ENCODE measurements at places on chromosomes 3 and 15.
A peak's percentile ranks its signal among the peaks of the same experiment; 100 is the strongest.

DNA sequence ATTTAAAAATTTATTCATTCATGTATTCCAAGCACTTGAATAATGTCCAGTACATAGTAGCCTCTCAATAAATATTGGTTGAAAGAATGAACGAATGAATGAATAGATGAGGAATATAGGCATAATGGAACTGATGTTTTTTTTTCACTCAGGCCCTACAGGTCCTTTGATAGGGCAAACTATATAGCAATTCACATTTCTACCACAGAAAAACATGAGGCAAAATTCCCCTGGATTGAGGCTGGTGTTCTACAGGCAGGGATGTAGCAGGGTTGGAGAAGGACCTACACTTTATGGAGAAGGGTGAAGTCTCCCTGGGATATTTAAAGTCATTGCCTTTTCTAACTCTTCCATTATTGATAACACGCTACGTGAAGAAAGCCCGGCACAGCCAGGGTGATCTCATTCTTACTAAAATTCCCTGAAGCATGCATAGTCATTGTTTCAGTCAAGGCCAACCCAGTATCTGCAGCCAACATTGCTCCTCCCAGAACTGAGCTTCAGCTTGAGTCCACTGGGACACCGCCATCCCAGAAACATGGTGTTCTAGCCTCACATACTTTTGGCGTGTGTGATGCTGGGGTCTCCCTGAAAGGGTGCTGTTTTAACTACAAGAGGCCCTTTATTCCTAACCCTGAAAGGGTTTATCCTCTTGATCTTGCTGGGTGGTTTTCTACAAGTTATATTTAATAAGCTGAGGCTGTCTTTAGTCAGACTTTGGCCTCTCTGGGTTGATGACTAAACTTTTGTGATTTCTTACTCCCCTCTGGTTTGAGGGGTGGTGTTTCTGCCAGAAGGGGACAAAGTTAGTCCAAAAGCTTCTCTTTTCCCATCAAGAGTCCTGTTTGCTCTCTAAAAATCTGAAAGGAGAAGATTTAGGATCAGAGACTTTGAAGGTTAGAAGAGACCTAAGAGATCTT, 25.9 kb upstream of the FBN1 start:
- DNase-seq: no peak

DNA sequence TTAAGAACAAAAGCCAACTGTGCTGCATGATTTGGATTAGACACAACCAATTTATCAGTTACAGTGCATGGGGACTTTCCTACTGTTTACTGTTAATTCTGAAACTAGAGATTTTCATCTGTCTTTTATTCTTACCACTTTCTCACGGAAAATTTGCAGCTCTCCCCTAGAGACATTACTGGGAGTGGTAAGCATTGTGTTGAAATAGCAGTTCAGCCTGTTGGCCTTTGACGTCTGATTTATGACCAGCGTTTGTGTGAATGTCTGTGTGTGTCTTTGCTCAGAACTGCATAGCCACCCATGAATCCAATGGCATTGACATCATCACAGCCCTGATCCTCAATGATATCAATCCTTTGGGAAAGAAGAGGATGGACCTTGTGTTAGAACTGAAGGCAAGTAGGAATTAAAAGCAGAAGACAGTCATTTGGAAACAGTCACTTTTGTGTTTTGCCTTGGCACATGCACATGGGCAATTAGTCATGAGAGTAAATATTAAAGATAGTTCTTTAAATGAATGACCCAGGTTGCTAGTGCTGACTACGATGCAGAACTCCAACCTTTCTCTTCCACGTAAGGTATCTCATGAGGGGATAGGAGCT, 202.2 kb upstream of the BHLHE40 start:
- no peak for DNase-seq

DNA sequence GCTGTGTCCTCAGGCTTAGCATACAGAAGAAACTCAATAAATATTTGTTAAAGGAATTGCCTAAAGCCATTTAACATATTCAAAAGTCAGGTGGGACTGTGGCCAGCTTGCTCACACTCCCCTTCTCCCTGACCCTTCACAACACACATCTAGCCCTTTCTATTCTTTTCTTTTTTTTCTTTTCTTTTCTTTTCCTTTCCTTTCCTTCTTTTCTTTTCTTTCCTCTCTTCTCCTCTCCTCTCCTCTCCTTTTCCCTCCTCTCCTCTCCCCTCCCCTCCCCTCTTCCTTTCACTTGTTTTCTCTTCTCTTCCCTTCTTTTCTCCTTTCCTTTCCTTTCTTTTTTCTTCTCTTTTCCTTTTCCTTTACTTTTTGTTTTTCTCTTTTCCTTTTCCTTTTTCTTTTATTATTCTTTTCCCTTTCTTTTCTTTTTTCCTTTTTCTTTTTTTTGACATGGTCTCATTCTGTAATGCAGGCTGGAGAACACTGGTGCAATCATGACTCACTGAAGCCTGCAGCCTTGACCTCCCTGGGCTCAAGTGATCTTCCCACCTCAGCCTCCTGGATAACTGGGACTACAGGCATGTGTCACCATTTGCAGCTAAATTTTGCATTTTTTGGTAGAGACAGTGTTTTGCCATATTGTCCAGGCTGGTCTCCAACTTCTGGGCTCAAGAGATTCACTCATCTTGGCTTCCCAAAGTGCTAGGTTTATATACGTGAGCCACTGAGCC, 377.8 kb downstream of the GRM7 start:
- DNase-seq: no peak

DNA sequence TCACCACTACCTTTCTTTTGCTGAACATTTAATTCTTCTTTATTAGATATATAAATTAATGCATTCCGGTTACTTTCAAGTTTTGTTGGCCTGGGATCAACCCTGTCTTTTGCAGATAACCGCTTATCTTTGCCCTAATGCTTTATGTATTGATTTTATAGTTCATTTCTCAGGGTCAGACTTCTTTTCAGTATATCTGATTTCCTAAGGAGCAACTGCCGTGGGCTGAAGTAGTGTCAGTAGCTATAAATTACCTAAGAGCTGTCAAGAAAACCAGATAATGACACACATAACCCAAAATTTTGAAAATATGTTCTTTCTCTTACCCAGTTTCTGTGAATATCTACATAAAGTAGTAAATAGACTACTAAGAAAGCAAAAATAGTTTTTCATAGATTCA, 38.0 kb downstream of the COL6A5 start:
- DNase-seq: no peak

DNA sequence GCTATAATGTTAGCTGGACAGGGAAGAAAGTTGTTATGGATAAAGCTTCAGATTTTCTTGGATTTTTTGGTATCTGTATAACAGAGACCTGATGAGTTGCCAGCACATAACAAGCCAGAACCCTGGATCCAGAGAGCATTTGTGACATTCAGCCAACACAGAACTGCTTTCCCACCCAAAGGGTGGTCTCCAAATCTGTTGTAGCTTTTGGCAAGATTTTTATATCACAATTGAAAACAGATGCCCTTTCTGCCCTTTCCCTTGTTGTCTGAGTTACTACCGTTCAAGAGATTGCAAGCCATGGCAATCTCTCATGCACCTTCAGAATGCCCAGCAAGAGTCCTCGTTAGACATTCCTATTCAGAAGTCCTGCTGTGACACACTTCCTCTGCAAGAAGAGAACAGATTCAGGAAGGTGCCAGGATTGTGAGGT, 107.6 kb upstream of the FGF7 start:
- DNase-seq: no peak

GRCh38 chr3:46495901-46496456, 1.8 kb upstream of the RTP3 start:
- DNase-seq: no peak

DNA sequence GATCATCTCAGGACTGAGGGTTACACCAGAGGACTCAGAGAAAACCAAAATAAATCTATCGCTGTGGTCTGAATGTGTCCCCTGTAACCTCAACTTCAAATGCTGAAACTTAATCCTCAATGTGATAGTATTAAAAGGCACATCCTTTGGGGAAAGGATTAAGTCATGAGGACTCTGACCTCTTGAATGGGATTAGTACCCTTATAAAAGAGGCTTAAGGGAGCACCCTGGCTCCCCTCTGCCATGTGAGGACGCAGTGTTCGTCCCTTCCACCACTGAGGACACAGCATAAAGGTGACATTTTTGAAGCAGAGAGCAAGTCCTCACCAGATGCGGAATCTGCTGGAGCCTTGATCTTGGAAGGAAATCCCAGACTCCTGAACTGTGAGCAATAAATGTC, 39.5 kb downstream of the SRPRB start:
- DNase-seq: no peak

DNA sequence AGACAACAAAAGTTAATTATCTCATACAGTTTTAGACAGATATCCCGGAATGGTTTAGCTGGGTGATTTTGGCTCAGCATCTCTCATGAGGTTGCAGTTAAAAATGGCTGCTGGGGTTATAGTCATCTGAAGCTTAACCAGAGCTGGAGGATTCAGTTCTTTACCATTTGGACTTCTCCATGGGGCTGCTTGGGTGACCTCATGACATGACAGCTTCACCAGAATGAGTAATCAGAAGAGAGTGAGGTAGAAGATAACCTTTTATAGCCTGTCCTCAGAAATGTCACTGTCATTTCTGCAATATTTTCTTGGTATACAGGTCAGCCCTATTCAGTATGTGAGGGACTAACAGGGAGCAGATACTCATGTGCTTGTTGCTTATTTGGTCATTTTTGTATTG, 30.9 kb downstream of the TFG start:
- DNase-seq: no peak

DNA sequence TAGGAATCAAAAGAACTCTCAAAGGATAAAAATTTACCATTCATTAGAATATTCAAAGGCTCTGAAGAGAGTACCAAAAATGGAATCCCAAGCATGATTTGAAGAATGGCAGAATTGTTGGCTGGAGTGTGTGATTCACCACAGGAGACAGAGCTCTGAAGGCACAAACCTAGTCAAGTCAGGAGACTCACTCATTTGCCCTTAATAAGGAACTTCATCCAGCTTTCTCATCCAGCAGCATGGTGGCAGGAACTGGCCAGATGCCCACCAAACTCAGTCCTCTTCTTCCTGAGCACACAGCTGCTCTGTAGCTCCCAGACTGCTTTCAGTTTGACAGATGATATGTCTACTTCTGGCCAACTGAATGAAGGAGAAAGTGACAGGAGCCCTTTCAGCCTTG, 16.5 kb upstream of the HEG1 start:
- no peak for DNase-seq

DNA sequence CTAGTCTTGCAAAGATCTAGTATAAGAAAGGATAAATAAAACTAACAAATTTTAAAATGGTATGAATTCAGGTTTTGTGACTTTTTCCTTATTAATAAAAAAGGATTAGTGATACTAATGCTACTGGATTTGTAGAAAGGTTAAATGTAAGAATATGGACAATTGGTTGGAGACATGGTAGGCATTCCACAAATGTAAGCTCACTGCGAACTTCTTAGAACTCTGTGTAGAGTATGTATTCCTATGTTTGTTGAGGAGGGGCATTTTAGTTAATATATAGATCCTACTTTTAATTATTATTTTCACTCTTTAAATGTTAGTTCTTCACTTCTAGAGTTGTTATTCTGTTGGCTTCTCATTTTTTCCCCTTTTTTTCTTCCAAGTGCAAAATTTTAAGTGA, 414.3 kb downstream of the RBMS3 start:
- DNase-seq: no peak

DNA sequence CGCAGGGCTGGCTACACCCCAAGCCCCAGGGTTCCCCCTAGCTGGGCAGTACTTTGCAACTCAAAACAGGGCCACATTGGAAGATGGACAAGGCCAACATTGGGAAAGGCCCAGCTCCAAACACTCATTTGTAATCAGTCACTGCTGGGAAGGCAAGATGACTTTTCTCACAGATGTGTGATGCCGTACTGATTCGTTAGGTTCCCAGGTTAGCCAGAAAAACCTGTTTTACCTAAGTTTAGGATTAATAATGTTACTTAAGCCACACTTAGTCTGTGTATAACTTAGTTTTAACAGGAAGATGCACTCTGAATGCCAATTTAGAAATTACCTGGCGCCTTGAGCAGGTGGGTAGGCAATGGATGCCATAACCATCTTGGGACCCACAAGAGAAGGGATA, 71.0 kb downstream of the ITGB5 start:
- DNase-seq: no peak

DNA sequence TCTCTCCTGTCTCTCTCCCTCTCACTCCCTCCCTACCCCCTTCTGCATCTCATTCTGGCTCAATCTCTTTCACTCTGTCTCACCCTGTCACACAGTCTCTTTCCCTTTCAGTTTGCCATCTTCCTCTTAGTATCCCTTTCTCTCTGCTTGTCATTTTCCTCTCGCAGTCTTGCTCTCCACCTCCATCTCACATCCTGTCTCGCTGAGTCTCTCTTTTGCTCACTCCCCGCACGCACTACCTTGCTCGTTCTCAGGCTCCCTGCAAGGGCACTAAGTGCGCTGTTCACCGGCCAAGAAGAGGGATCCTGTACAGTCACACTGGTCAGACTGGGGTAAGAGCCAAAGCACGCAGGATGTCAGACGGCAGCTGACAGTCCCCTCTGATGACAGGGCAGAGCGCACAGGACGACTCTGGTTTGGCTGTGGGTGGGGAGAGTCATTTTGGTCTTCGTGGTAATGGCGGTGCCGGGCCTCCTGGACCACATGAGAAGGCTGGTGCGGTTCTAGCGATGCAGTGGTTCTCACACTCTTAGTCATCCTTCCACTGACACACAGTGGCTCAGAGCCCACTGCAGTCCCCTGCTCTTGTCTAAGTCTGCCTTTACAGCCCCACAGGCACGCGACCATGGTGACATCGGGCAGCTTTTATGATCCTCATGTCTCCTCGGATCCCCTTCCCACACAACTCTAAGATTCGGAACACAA, 356.8 kb downstream of the FOXP1 start:
- peak; percentile 34 for DNase-seq

DNA sequence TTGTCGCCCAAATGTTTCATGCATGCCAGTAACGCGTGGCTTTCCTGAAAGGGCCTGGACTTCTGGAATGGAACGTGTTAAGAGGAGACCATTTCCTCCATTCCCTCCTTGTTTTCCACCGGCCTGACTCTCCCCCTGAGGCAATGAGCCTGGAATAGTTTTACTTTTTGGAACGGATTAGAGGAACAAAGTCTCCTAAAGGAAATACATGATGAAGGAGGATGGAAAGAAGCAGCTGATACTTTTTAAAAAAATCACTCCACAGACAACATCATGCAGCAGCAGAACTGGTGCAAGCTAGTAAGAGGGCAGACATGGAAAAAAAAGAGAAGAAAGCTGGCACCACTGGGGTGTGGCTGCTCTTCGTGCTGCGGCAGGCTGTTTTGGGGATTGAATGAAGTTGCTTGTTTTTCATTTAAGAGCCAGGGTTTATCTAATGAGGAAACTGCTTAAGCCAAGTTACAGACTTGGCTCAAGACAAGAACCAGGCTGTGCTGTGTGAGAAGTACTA, 3.6 kb upstream of the KBTBD12 start:
- no peak for DNase-seq

- DNase-seq: no peak
These were observed 54.3 kb upstream of the SEC61A1 start for GRCh38 chr3:127997961-127998360.

DNA sequence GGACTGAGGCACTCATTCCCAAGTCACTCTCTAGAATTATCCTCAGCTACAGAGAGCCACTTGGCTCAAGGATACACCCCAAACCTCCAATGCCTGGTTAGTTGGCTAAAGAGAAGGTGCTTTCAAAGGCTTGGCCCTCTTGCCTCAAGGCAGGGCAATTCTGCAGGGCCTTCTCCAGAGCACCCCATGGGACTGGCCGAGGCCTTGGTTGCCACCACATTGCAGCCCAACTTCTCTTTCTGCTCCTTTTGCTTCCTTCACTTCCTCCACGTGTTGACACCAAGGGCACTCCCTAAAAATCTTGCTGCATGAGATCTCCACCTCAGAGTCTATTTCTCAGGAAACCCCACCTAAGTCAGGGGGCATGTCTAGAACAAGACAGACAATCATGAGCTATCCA, 36.7 kb downstream of the MEGF11 start:
- no peak for DNase-seq

GRCh38 chr3:99925584-99926230, 108.0 kb downstream of the CMSS1 start:
- no peak for DNase-seq

All from naive thymus-derived CD4-positive, alpha-beta T cell (primary cell).